ENCODE measurements at places on chromosomes 7 and 10.

DNA sequence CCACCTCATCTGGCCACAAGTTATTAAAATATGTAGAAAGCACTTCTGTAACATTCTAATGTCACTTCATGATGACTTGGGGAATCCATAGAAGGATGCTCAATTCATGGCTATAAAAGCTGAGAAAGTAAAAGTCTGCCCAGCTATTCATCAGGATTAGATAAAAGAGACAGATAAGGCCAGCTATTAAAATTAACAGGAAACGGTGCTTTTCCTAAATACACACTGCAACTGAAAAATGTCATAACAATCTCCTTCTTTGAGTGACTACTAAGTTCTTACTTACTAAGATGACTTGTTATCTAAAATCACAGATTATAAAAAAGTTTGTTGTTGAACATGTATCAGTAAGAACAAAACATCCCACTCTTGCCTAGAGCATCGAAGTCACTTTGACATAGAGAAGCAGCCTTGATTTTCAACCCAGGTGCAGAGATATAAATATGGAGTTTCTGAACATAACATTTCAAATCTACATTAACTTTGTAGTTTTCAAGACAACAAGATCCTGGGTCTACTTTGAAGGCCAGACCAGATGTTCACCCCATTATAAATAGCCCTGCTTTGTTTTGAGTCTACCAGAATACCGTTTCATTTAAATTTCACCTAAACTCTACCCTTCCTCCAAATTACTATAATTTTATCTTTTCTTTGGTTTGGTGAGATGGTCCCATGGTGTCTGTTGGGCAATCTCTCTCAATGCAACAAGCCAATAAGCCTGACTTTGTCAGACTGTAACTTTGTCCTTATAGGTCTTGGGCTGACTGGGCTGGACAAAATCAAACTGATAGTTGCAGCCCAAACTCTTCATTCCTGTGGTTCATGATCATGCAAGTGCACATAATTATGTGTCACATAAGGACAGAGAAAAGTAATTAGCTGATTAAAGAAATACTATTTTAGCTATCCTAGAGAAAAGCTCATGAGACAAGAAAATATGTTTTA, 24.0 kb downstream of the HYCC1 start:
- DNase-seq: no peak

GRCh38 chr7:36207451-36208291, 54.6 kb downstream of the EEPD1 start:
- DNase-seq: peak; percentile 42

DNA sequence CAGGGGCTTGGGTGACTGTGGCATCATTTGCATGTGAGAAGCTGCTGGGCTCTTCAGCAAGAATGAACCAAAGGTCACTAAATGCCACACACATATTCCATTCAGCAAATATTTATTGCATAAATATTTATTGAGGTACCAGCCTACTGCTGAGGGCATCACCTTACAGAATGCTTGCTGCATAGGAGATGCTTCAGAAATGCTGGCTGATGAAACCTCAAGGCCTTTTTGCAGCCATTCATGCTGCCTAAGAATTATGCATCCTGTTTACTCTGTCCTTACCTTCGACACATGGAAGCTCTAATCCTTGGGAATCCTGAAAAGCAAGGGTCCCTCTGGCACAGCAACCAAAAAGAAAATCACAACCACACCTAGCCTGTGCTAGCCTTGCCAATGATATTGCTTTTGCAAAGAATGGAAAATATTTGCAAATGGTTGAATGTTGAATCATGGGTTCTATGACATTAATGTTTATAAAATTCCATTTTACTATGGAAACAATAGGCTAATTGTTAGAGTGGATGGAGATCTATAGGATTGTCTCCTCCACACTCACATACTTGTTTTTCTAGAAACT, 79.6 kb downstream of the PCGF5 start:
- no peak for DNase-seq

GRCh38 chr10:62376071-62377025, 2.2 kb downstream of the ZNF365 start:
- no peak for DNase-seq

GRCh38 chr7:8362723-8363369, 70.6 kb upstream of the NXPH1 start:
- no peak for DNase-seq

DNA sequence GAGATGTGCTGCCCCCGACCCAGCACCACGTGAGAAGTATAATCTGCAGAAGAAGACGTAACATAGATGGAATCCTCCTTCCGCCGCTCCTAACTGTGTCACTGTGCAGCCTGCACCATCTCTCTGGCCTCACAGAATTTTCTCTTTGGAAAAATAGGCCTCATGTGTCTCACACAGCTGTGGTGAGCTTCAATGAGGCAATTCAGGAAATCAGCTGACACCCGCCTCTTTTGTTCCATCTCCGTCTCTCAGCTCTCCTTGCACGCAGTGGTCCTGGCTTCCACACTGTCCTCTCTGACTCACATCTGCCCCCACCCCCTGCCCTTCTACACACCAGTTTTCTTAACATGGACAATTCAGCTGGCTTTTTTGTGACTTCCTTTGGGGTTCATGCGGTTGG, 7.2 kb downstream of the C10orf90 start:
- DNase-seq: peak; percentile 68

- DNase-seq: no peak
These were observed 32.3 kb downstream of the PPIF start for GRCh38 chr10:79379512-79380124.

- no peak for DNase-seq
These were observed 80.6 kb downstream of the TRRAP start for GRCh38 chr7:98958968-98959367.

DNA sequence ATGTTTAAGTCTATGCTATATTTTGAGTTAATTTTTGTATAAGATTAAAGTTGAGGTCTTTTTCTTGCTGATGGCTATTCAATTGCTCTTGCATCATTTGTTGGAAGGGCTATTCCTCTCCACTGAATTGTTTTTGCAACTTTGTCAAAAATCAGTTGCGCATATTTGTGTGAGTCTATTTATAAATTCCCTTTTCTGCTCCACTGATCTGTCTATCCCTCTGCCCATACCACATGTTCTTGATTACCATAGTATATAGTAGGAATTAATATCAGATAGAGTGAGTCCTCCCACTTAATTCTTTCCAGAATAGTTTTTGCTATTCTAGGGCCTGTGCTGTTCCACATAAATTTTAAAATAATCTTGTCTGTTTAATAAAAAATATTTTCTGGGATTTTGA, 152.4 kb upstream of the ADCY1 start:
- DNase-seq: no peak

- no peak for DNase-seq
These were observed 10.8 kb downstream of the MYL10 start for GRCh38 chr7:101618207-101618839.

DNA sequence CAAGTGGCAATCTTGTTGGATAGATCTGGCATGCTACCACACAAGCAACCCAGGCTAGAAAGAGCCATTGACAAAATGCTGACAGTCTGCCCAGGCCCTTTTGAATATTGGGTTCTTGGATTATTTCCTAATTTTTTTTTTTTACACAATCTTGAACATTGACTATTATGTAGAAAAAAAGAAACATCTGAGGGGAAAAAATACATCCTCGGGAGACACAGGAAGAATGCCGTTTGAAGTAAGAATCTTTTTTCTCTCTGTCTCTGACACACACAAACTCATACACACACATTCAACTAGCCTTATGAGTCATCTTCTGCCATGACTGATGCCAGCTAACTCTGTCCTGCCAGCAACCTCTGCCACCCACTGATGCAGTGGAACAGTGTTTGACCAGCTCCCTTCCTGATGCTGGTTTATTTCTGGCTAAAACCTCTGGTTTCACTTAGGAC, 47.2 kb downstream of the SORBS1 start:
- DNase-seq: peak; percentile 12

- peak; percentile 30 for DNase-seq
These were observed 509.7 kb upstream of the AKR1E2 start for GRCh38 chr10:4316161-4316810.

GRCh38 chr10:51340845-51341610, 266.7 kb downstream of the PRKG1 start:
- DNase-seq: no peak

DNA sequence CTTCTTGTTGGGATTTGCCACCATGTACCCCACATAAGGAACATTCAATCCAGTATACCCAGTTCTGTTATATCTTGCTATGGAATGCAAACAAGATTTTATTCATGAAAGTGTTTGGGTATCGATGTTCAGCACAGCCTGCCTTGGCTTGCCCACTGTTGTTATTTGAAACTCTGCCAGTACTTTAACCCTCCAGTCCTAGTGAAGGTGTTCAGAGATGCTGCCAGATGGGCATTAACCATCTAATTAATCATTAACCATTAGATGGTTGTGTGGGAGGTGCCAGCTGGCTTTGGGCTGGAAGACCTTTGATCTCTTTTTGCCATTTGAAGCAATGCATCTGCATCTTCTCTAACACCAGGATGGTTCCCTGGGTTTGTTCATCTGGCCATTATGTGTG, 363.0 kb downstream of the SH2D4B start:
- DNase-seq: no peak

DNA sequence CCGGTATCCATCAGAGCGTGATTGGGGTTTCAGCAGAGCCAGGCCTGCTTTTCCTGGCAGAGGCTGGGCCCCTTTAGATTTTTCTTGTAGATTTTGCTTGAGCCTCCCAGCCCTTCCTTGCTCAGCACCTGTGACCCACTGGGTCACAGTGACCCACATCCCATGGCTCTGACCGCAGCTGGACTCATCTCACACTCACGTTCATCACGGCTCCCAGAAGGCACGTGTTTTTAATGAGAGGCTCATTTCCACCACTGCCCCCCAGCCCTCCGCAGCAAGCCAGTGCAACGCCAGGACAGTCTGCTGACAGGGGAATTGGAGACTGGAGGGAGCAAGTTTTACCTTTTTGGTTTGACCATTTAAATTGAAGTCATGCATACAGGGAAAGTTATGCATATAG, 155.7 kb downstream of the CUX1 start:
- no peak for DNase-seq

Measured in anterior cingulate cortex (tissue), 58 donors.